Tibial artery (tissue), 4 donors: ENCODE measurements at places on chromosomes 12 and 14.

GRCh38 chr12:122130150-122130549, 43.9 kb downstream of the IL31 start:
- no peak for DNase-seq

GRCh38 chr14:69990323-69990722, 111.1 kb downstream of the SMOC1 start:
- no peak for DNase-seq

DNA sequence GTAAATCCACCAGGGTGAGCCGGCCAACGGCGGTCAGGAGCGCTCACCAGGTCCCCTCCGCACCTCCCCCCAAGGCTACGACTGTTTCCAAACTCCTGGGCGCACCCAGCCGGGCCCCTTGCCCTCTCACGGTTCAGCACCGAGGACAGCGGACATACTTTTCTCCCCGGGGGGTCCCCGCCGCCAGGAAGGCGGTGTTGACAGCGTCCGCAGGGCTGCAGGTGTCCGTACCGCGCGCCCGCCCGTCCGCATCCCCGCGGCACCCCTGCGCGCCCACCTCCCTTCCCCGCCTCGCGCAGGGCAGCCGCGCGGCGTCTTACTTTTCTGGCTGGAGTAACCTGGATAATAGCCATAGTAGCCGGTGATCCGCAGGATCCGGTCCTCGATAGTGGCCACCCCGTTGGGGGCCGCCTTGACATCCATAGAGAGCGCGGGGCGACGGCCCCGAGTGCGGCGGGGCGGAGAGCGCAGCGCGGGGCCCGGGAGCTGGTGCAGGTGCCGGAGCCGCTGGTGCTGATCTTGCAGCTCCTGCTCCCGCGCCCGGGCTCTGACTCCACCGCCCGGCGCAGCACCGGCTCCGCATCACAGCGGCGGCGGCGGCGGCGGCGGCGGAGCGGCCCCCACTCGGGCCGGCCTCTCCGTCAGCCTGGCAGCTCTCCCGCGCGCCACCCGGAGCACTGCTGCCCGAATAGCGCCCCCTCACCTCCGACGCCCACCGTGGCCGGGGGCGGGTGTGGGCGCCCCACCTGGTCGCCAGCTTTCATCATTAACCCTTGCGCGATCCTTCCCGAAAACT, at the start of gene SLC35F4:
Gene SLC35F4 (minus strand): TSS at position 690 of the 796 bp plus-strand sequence.
- no peak for DNase-seq

GRCh38 chr14:99067141-99067920, 204.7 kb downstream of the BCL11B start:
- DNase-seq, result no peak

DNA sequence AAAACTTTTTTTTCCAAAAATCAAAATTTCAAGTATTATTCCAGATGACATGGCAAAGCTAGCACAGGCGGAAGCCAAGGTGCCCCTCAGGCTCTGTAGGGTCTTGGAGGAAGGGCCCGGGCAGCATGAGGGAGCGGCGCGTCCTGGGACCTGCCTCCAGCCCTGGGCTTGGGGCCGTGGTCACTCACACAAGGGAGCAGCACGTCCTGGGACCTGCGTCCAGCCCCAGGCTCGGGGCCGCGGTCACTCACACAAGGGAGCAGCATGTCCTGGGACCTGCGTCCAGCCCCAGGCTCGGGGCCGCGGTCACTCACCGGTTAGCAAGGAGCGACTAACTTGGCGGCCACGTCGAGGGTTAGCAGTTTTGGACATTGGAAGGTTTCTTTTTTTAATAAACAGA, 11.9 kb upstream of the GOLGA3 start:
- DNase-seq, result no peak

GRCh38 chr12:102462386-102462785, 18.0 kb downstream of the IGF1 start:
- DNase-seq, result no peak

- no peak for DNase-seq
These were observed 703 bp downstream of the TMED10 start for GRCh38 chr14:75175677-75176141.

DNA sequence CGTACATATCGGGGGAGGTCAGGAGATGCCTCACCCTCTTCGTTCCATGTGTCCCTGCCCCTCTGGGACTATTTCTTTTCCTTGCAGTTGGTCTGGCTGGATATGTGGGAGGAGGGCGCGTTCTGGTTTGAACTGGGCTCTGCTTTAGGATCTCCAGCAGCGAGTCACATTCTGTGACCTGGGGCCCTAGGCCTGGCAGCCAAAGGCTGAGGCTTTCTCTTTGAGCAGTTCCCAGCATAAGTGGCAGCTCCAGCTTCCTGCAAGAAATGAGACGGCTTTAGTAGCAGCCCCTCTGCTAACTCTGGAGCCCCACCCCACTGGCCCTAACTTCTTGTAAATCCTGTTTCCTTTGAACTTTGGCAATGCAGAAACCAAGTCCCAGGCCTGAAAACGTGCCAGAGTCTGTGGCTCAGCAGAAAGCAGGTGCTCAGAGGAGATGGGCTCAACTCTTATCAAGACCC, 274.8 kb downstream of the DPF3 start:
- DNase-seq, result no peak

DNA sequence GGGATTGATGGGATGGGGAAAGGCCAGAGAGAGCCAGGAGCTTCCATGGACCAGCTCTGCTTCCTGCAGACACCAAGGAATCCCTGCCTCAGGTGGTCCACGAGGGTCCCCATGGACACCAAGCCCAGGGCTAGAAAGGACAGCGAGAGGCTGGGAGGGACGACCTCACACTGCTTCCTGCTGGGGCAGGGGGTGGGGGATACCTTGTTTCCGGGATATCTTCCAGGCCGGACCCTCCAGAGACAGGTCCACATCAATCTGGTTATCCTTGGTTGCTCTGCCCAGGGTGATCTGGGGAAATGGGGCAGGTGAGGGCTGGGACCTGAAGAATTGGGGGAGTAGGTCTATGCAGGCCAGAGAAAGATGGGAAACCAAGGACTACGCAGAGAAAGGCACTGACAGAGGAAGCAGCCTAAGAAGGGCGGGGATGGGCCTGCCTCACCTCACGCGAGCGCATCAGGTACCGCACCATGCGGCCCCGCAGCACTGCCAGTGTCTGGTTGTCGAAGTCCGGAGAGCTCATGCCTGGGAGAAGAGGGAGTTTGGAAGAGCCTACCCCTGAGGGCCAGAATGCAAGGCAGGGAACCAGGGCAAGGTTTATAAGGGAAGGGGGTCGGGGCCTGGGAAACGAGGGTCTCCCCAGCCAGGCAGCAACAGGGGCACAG, 8.8 kb downstream of the MCRS1 start:
- no peak for DNase-seq

GRCh38 chr14:68497011-68497410, 295.9 kb downstream of the ZFP36L1 start:
- no peak for DNase-seq

DNA sequence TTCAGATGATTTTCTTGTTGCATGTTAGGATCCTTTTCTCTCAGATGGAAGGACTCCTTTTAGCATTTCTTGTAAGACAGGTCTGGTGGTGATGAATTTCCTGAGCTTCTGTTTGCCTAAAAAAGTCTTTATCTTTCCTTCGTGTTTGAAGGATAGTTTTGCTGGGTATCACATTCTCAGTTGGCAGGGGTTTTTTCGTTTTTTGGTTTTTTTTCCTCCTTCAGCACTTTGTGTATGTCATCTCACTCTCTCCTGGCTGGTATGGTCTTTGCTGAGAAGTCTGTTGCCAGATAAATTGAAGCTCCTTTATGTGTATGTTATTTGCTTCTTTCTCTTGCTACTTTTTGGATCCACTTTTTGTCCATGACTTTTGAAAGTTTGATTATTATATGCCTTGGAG, 15.6 kb upstream of the TXNRD1 start:
- DNase-seq, result no peak

- no peak for DNase-seq
These were observed 33.4 kb downstream of the CDC42BPB start for GRCh38 chr14:103023881-103024473.

DNA sequence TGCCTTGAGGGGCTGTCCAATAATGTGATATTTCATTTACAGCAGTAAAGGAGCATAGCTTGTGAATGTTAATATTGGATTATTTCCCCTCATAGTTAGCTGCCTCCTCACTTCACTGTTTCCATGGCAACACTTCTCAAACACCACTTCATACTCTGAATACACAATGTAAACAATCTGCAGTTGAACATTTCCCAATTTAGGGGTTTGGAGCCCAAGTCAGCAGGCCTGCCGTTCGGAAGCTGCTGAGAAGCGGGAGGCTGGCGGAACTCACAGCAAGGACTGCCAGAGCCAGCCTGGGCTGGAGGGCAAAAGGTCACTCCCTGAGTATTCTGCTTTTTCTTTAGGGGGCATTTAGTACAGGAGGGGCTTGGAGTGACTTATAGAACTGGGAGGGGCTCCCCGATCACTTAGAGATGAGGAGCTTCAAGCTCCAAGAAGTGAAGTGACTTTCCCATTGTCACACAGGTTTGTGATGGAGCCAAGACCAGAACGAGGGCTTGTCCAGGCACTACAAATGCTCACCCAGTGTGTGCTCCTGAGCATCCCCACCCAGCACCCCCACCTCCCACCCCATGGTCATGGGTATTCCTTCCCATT, 12.1 kb upstream of the SLC24A4 start:
- DNase-seq, result no peak

GRCh38 chr12:51465491-51465890, 40.9 kb downstream of the SLC4A8 start:
- DNase-seq, result no peak

DNA sequence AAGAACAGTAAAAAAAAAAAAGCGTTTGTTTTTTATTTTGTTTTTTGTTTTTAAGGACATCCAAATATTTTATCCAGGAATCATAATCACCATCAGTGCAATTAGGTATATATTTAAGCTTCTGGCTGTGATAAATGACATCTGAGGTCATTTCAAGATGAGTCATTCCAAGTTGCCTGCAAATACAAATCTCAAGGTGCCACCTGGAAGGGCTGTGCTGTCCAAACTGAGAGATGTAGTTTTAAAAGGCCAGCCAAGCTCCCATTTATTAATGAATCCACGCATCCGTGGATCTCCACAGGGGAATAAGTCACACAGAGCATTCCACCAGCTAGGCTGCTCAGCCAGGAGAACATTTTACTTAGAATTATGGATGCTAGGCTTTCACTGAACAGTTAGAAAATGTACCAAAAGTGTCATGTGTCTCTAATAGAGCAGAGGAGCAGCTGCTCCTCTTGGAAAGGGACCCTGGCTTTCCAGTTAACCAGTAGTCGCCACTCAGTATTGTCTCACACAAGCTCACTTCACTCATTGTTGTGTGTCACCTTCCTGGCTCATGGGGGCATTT, 1151.4 kb upstream of the TMEM132C start:
- DNase-seq, result no peak

- no peak for DNase-seq
These were observed 23.5 kb upstream of the GPR68 start for GRCh38 chr14:91267965-91268437.

- DNase-seq, result no peak
These were observed 2.7 kb upstream of the FAM222A start for GRCh38 chr12:109710747-109711595.

DNA sequence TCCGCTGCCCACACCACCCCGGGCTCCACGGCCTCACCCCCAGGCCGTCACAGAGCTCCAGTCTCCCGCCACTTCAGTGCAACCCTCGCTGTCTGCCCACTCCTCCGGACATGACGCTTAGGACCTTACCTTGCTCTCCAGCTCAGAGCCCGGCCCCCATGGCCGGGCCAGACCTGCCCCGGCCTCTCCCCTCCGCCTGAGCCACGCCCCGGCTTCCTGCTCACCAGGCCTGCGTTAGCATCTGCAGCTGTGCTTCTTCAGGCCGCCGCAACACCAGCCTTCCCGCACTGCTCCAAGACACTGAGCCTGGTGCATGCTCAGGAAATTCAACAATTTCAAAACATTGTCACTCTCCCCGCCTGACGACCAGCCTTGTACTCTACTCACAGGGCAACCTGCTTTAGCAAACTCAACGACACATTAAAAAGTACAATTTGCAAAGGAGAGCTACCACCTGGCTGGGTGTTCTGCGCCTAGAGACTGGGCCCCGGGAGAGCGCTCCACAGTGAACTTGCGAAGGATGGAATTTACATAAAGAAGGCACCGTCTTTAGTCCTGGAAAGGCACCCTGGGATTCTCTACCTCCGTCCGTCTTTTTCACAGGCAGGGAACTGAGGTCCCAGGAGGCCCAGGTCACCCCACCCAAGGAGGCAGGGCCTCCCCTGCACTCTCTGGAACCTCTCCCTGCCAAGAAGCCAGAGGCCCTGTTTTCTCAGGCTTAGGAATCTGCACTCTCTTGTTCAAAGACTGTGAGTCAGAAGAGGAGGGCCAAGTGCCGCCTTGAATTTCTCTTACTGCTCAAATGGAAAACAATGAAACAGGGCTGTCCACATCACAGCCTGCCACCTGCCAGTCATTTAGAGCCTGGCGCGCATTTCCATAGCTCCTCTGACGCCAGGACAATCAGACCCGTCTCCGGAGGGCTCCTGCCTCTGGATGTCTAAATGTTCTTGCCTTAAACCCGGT, 51.3 kb downstream of the STX2 start:
- DNase-seq, result no peak

DNA sequence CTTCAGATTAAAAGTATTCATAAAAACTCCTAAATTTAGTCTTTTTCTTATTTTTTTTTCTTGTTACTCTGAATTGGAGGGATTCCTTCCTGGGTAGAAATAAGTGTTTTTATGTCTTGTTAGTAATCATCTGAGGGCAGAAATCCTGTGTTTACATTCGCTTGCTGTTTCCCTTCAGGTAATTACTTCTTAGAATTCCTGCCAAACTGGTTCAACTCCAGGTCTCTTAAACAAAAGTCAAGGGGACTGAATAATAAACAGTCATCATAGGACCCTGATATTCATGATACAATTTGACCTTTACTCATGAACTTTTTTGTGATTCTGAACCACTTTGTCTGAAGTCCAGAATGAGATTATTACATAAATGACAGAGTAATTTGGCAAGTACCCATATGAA, 843.9 kb downstream of the FLRT2 start:
- DNase-seq, result no peak

DNA sequence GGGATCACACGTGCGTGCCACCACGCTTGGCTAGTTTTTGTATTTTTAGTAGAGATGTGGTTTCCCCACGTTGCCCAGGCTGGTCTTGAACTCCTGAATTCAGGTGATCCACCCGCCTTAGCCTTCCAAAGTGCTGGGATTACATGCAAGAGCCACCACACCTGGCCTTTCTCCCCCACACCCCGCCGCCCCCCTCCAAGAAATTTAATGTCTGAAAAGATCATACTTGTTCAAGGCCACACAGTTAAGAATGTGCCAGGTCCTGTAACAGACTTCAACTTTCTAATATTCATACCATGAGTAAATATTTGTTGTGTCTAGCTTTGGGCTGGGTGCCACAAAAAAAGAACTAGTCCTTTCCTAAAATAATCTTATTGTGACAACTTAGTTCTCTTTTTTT, 9.1 kb downstream of the GATC start:
- no peak for DNase-seq

GRCh38 chr14:101351769-101352168, 209.5 kb upstream of the DIO3 start:
- no peak for DNase-seq

GRCh38 chr12:10226731-10227130, 14.1 kb downstream of the GABARAPL1 start:
- no peak for DNase-seq

GRCh38 chr12:96198965-96199364, 4.8 kb downstream of the ELK3 start:
- no peak for DNase-seq
